ENCODE measurements at places on chromosomes 4 and X.

GRCh38 chrX:111641969-111642368 is 39.0 kb upstream of the ALG13 start:
- DNase-seq = no peak

- no peak for DNase-seq
These were observed 752.3 kb upstream of the NDST4 start for GRCh38 chr4:115865736-115866135.

DNA sequence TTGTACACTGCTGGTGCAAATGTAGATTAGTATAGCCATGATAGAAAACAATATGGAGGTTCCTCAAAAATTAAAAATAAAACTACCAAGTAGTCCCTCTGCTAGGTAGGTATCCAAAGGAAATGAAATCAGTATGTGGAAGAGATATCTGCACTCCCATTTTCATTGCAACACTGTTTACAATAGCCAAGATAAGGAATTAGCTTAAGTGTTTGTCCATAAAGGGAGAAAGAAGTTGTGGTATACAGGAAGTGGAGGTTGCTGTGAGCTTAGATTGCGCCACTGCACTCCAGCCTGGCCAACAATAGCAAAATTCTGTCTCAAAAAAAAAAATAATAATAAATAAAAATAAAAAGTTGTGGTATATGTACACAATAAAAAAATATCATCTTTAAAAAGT is 325.0 kb upstream of the EMCN start:
- no peak for DNase-seq

GRCh38 chr4:119615068-119615719 is 13.4 kb downstream of the PDE5A start:
- no peak for DNase-seq

GRCh38 chr4:108044951-108045686 is 55.4 kb downstream of the HADH start:
- no peak for DNase-seq

GRCh38 chrX:81082649-81083048 is 119.1 kb downstream of the HMGN5 start:
- no peak for DNase-seq

DNA sequence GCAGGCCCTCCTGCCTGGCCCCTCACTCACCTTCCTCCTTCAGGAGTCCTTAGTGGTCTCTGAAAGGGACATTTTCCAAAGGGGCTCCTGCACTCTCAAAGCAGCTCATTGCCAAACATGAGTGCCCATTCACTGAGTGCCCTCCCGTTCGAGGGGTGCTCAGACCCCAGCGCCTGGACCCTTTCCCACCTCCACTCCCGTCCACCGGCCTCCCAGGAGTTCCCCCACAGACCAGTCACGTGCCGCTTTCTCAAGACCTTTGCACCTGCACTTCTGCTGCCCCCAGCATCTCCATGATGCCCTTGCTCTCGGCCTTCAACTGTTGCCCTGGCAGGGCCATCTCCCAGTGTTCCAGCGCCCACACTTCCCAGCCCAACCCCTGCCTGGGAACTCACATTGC is 89.5 kb downstream of the ADRA2C start:
- DNase-seq = no peak

- no peak for DNase-seq
These were observed 47.4 kb downstream of the FREM3 start for GRCh38 chr4:143653031-143653430.

DNA sequence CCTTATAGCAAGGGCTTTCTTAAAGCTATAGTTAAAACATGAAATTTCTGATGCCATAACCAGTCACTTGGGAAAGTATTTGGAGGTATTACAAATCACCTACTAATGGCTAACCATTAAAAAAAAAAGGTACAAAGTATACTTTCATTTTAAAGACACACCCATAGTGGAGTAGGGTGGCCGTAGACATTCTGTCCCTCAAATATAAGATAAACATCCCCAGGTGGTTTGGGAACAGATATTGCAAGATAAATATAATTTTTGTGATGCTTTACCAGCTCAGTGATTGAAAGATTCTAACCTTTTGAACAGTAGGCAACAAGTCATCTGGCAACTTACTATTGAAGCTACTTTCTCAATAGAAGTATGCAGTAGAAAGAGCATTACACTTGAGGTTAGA is 6.2 kb upstream of the FAT1 start:
- DNase-seq = no peak

DNA sequence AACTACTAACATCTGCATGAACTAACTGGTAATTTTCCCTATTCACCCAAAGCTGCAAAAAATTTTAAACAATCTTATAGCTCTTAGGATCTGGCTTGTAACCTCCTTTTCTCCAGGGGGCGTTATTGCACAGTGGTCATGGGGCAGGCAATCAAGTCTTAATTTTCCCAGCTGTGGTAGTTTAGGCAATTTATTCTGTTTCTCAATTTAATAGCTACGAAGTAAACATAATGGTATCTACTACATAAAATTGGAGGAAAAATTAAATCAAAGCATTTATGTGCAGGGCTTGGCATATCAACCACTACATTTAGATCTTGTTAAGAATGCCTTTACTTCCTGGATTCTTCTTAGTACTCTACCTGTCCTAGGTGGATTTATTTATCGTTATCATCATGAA is 137.4 kb upstream of the GUCY1A1 start:
- DNase-seq = peak; percentile 21

DNA sequence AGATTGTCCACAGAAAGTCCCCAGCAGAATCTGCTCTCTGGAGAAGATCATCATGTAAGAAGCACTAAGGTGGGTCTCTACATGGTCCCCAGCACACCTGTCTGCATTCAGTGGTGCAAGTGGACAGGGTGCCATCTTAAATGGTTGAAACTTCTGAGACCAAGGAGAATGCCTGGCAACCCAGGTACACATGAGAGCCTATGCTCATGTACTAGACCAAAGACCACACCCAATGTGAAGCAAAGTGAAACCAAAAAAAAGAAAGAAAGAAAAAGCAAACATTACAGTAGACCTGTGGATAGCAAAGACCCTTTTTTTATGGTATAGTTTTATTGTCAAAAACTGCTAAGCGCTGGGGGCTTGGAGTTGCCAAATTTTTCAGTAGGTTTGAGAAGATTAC is 15.0 kb downstream of the CD40LG start:
- DNase-seq = no peak

DNA sequence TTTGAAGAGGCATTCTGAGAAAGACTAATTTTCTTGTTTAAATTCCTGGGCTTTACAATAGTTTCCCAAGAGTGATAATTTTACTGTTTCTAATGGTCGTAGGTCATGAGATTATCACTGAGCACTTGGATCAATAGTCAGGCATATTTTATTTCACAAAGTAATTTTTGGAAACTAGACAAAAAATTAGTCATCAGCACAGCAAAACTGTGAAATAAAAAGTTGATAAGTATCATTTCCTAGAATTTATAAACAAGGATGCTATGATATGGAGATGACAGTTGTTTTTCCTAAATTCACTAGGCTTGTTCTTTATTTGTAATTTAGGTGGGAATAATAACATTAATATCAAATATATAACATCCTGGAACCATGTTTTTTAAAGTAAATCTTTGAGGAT is 33.0 kb downstream of the SULT1B1 start:
- no peak for DNase-seq

GRCh38 chr4:151991001-151991883 is 230.4 kb upstream of the GATB start:
- DNase-seq = no peak

GRCh38 chrX:110436523-110436922 is 77.9 kb downstream of the RTL9 start:
- DNase-seq = no peak

GRCh38 chrX:108348525-108348924 is 89.7 kb downstream of the COL4A6 start:
- no peak for DNase-seq

- no peak for DNase-seq
These were observed 89.3 kb downstream of the MAD2L1 start for GRCh38 chr4:119977076-119977940.

DNA sequence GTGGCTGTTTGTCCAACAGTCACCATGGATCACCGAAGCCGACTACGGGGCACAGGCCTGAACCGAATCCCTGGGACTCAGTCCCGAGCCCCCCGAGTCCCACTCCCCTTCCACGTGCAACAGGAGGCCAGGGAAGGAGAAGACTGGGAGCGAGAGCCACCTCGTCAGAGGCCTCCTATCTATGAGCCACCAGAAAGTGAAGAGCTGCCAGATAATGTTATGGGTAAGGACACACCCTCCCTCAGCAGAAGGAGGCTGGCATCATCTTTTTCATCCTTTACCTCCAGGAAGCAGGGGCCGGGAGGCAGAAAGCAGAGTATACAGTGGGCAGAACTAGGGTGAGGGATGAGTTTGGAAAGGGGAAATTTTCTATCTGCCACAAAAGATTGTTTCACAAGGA is 2.8 kb upstream of the PRDX4 start:
- DNase-seq = no peak

DNA sequence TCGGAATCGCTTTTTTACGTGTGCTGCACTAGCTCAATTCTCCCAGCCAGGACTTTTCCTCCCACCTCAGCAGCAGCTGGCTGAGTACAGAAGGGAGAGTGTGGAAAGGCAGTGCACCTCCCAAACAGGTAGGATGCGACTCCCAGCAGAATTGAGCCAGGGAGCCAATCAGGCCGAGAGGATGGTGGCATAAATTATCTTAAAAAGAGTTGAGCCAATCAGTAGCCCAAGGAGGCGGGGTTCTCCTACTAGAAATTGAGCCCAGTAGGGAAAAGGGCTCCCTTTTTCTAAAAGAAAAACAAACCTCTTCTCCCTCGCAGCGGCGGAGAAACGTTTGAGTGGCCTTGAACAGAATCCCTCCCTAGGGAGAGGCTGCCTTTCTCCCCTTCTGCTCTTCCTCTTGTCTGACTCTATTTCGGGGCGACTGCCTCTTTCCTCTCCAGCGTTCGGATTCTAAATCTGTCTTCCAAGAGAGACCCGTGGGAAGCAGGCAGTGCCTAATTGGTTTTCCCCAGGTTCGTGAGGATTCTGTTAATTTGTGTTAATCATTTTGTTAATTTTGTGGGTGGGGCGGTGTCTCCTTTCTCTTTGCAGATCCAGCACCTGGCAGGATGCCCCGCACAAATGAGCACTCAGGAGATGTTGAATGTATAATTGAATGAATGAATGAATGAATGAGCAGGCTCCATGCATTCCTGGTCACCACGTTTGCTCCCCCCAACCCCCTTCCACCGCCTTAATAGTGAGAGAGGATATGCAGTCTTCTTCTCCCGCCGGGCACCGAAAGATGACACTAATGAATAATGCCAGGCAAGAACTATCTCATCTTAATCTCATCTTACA is at the start of gene GABRG1:
GABRG1 (minus strand) TSS at position 142 of the 843 bp plus-strand sequence; CDS start at position 1, 141 bp downstream.
- DNase-seq = no peak
